Left hindlimb (tissue), 1 donor: ENCODE measurements at places on chromosomes 3 and 15.

DNA sequence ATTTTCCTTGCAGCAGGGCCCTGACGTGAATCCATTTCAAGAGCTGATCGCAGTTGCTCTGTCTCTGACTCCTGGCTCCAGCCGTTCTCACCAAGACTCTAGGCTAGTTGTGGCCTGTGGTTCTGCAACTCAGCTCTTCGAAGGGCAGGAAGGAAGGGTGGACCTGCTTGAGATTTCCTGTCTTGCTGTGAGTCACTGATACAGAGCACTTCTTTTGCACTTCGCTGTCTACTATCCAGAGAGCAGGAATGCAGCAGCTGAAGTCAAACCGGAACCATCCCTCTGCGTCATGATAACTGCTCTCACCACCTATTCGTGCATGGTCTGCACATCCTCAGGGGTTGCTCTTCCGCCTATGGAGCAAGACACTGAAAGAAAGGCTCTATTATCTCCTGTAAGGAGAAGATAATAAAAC is 59.7 kb downstream of the RAP2B start:
- DNase-seq = peak; percentile 70

DNA sequence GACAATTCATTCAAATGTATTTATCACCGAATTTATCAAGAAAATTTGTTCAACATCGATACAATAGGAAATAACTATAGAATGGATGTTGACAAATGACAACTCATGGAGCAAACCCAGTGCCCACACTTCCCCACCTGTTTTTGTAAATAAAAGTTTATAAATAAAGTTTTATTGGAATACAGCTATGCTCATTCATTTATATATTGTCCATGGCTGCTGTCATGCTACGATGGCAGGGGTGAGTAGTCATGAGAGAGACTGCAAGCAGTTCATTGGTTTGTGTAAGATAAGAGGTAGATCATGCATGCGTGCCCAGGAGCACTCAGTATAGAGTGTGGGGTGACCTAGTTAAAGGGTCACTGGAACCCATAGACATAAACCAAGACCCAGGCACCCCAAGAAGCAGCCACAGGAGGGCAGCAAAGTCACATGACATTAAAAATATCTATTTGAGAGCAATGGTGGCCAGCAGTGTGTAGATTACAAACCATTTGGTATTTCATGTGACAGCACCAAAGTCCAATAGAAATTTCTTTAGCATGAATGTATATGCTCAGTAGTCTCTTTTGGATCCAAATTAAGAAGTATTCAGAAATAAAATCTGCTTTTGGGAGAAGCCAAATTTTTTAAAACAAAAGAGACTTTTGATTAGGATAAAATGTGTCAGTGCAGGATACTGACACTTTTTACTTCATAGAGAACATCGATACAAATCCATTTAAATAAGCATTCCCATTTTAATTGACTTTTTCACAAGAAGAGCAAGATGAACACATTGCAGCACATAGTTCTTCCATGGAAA is 794.8 kb downstream of the MCTP2 start:
- no peak for DNase-seq

- no peak for DNase-seq
Observed at GRCh38 chr3:70558956-70559355, 246.5 kb upstream of the MDFIC2 start.

- DNase-seq = peak; percentile 62
Observed at GRCh38 chr3:159775372-159775961, 213.2 kb upstream of the IL12A start.

DNA sequence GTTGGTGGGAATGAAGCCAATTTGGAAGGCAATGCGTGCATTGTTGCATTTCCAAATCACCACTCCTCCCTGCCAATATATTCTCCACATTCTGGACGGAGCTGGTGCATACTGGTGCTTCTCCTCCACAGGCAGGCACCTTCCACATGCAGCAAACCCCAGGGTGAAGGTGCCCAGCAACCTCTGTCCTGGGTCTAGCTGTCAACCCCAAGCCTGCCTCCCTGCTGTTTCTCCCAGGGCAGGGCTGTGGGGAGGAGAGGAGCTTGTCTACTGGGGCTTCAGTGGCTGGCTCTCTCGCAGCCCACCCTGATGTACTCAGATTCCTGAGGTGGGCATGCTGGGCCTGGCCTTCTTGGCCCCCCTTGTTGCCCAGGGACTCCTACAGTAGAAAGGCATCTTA is 20.1 kb downstream of the GASK1A start:
- DNase-seq = no peak

- DNase-seq = no peak
Observed at GRCh38 chr15:77473328-77473727, 52.6 kb downstream of the HMG20A start.

DNA sequence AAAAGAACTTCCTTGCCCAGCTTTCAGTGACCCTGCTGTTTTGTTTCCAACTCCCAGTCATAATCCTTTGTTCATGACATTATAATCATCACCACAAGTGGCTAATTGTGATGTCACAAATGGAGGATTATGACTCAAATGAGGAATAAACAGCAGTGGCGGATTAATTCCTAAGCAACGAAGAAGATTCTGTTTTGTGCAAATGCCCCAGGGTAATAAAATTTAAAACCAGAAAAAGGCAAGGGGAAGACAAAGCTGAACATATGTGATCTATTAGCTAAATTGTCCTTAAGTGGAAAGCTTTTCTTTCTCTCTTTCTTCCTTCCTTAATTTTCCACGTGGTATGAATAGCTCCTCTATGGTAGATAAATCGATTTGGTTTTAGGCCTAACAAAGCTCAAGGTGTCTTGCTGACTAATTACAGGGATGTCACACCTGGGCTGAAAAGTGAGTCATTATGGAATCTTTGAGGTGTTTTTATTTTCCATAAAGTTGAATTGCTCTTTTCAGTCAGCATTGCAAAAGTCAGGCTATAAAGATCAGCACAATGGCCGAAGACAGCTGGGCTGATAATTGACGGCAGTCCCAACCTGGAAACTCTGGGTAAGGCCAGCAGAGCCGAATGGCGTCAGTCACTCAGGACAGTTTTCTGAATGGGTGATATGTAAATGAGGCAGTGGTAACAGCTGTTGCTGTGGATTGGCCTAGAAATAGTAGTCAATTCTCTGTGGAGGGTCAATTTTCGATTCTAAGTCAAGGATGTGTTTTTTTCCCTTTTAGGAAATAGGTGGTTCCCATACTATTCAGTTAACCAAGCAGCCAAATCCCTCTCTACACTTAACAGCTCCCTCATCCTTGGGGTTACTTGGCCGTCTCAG is 121.5 kb downstream of the PTPRG start:
- peak; percentile 46 for DNase-seq

DNA sequence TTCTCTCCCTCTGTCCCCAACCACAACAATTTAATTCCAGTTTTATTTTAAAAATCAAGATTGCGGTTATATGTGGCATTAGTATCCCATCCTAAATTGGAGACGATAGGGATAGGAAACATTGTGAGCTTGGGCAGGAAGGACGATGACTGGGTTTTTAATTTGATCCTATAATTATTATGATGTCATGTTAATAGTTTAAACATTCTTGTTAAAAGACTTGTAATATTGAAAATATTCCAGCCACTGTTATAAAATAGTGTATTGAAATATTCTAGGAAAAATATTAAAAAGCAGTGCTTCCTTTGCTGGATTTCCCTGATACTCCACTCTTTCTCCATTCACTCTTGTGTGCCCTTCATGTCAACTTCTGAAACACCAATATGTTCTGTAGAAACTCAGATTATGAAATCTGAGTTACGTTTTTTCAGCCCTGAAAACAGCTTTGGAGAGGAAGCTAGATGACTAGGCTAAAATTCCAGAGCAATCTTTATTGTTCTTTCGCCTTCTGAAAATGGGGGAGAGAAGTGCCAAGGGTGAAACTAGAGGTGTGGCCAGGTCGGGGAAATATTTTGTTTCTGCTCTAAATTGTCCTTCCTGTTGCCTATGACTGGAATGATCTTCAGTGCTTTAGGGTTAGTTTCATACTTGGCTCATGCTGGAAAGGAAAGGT is 46.1 kb upstream of the MAP3K13 start:
- no peak for DNase-seq

DNA sequence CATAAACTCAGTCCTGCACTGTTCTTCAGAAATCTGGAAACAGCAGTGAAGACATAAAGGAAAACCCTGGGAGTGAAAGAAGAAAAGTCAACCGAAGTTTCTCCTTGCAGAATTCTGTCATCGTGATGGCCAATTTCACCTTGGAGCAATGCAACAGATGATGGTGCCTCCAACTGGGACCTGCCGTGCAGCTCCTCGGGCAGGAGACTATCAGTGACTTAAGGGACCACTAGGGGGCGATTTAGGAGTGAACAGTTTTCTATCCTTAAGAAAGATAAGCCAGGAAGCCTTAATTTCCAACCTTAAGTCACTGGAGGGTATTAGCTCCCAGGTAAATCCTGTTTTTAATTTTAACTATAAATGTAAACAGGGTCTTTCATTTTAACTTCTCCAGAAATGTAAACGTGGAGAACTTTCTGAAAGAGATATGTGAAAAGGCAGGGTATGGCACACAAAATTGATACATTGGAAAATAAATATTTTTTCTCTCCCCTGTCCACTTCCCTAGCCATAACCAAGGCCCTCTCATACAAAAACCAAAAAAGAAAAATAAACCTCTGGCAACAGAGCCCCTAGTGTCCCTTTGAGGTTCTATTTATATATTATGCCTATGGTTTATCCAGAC is 116.3 kb downstream of the PDZRN3 start:
- peak; percentile 56 for DNase-seq

GRCh38 chr3:139552632-139553365 is 13.3 kb upstream of the RBP1 start:
- no peak for DNase-seq

GRCh38 chr3:119774444-119774843 is 7.5 kb upstream of the NR1I2 start:
- no peak for DNase-seq

GRCh38 chr3:113223475-113224281 is 12.3 kb downstream of the BOC start:
- no peak for DNase-seq

- no peak for DNase-seq
Observed at GRCh38 chr3:195036574-195036973, 234.4 kb downstream of the XXYLT1 start.

GRCh38 chr3:157465741-157466140 is 29.1 kb downstream of the PTX3 start:
- DNase-seq = no peak

DNA sequence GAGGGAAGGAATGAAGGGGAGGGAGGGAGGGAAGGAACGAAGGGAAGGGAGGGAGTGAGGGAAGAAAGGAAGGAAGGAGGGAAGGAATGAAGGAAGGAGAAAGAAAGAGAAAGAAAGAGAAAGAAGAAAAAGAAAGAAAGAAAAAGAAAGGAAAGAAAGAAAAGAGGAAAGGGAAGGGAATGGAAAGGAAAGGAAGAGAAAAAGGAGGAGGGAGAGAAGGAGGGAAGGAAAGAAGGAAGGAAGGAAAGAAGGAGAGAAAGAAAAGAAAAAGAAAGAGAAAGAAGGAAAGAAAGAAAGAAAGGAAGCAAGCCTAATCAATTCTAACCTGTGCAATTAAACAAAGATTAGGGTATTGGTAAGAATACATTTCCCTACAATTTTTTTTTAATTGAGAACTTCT is 238.6 kb downstream of the PYDC2 start:
- DNase-seq = no peak

GRCh38 chr3:186255703-186256331 is 106.2 kb downstream of the DGKG start:
- no peak for DNase-seq

- DNase-seq = no peak
Observed at GRCh38 chr3:153285194-153285641, 123.2 kb downstream of the RAP2B start.

- no peak for DNase-seq
Observed at GRCh38 chr3:73433687-73434086, 191.1 kb downstream of the PDZRN3 start.

DNA sequence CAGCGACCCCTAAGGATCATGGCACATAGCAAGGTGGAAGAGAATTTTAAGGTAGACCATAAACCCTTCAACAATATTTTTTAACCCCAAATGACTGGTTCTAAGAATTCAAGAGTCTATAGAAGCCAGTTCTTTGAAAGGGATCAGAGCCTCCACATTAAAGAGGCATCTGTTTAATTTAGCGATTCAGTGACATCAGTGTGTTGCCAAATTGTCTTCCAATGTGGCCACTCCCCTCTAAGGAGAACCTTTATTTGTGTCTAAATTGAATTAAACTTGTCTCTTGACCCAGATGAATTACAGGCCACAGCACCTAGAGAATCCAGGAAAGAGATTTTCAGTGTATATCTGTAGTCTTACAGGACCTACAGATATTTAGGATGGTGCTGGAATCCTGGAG is 6.6 kb upstream of the SH3BP5 start:
- no peak for DNase-seq

DNA sequence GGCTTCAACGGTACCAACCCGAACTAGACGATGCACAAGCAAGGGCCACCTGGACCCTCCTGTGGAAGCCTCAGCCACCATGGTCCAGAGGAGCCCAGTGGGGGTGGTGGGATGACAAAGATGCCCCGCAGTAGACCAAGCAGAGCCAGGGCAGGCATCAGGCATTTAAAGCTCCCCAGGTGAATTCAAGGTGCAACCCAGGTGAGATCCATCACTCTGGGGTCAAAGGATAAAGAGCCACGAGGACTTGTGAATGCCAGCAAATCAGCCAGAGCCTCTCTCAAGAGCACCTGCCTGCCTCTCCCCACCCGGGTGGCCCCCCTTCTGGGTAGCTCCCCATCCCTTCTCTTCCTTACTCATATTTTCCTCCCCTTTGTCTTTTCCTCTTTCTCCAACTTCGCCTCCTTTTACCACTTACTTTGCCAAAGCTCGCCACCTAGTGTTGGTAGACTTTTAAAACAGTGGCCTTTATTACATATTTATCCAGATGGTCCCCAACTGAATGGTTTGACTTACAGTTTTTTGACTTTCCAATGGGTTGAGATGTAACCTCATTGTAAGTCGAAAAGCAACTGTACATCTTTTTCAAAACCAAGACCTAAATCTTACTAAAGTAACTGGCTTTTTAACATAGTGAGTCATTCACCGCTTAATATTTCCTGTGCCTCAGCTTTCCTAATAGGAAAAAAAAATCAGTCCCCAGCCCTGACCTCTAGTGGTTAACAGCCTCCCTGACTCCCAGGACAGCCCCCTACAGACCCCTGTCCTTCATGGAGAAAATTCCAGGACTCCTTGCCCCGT is 18.8 kb downstream of the PLA2G4F start:
- DNase-seq = no peak

DNA sequence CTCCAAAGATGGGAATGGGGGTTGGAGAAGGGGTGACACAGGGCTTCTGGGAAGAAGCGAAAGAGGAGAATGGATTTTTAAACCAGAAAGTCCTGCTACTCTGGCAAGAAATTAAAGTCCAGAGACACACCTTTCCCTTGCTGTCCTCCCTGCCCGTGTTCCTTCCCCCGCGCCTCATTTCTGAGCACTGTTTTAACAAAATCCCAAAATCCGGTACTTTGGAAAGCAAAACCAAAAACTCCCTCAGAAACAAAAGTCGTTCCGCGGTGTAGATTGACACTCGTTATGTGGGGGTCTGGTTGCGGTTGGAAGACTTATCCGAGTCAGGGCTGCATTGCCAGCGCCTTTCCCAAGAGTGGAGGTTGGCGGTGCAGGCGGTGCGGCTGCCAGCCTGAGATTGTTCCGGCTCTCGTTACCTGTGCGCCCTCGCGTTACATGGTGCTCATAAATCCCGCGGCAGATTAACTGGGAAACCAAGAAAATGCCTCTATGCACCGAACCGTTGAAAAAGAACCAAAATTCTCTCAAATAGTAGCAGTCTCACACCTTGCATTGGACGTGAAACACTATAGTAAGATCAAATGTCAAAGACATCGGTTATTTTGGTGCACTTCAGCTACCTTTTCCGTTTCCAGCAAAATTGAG is 217.7 kb downstream of the MEIS2 start:
- no peak for DNase-seq
